Activated T-helper 2 cell treated with anti-CD3 and anti-CD28 coated beads, Interferon-gamma antibody, Interleukin-2, Interleukin-4, amounts not matched to agents 10 μg/mL and 5 μg/mL and 100 μg/mL, durations not matched to agents 14 hours and 24 hours and 36 hours (primary cell): ENCODE measurements at places on chromosomes 1 and 21. TPM values are rescaled to one million over a fixed set of nuclear protein-coding genes. Genes with fewer than 3 reads are reported as not detected.

Gene AADACL3
- not detected in 2 replicates for total RNA-seq

Gene IFFO2
- total RNA-seq, result 48.5 and 49.4 TPM in 2 replicates

Gene HES2
- total RNA-seq, result 0.21 and 0.51 TPM in 2 replicates

Gene CLEC20A
- total RNA-seq, result not detected in 2 replicates

Gene SPRR2F
- total RNA-seq, result not detected in 2 replicates

Gene LRRC7
- not detected in 2 replicates for total RNA-seq

Gene CCDC185
- not detected in 2 replicates for total RNA-seq

Gene IL19
- not detected in 2 replicates for total RNA-seq

Gene GBP6
- total RNA-seq, result not detected in 2 replicates

Gene CD5L
- total RNA-seq, result not detected in 2 replicates

DNA sequence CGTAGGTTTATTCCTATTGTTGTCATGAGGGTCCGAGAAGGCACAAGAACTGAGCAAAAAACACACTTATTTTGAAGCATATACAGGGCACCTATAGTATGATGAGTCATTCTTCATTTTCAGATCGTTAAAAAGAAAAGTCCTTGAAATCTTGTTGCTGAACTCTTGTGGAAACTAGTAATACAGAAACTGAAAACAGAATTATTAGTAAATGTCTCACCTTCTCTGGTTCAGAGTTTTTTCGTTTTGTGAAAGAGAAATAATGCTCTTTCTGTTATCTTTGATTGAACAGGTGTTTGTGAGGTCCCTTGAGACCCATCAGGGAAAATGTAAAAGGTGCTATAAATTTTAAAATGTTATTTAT is 102.0 kb upstream of the COA6 start:
- DNase-seq, result no peak

- no peak for DNase-seq
Measured at GRCh38 chr1:48677306-48678287, 99.1 kb downstream of the BEND5 start.

- DNase-seq, result no peak
Measured at GRCh38 chr1:89695847-89696246, 62.9 kb downstream of the LRRC8C start.

DNA sequence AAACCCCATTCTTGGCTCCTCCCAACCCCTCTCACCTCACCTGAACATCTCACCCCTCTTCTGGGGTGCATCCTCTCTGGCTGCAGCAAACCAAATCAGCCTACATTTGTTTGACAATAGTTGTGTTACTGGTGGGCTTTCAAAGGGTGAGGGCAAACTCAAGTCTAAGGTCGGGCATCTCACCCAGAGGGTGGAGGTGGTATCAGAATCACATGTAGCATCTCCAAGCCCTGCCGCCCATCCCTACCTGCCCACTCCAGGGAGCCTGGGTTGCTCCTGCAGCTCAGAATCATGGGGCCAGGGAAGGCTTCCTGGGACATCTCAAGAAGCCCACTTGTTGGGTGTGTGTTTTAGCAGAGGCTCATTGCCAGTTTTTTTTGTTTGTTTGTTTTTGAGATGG is 35.8 kb downstream of the PGBD5 start:
- no peak for DNase-seq

DNA sequence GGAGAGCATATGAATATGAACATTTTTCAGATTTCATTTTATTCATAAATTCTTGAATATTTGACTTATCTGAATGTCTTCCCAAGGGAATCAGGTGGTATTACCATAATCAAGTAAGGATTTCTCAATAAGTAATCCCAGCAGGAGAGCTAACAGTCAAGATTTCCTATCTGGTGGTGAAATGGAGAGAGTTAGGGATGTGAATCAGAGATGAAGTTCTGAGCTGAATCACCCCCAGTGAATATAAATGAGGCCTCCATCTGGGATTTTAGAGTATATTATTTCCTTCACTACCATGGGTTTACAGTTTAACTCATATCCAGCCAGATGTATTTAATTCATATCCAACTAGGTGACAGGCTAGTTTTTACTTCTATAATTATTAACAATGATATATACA is 61.5 kb upstream of the RGS2 start:
- no peak for DNase-seq

GRCh38 chr1:60911966-60912697 is 170.2 kb upstream of the NFIA start:
- no peak for DNase-seq

GRCh38 chr1:192491804-192492554 is 83.6 kb upstream of the RGS1 start:
- DNase-seq, result no peak

DNA sequence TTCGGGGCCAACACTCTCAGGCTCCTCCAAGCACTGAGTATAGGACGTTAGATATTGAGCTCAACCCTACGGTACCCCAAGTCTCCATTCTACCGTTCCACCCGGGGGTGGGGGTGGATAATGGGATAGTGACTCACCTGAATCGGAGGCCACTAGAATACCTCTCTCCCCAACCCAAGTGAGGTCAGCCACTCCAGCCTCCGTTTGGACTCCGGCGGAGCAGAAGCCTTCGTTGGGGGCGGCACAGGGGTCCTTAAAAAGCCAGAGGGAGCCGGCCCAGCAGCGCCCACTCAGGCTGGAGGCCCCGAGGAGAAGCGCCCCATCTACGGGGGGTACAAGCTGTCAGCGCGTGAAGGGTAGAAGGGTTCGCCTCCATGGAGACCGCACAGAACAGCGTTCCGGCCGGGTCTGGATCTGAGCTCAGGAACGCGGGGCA is 556 bp downstream of the WDR77 start:
- peak; percentile 14 for DNase-seq

GRCh38 chr1:185156288-185156853 is 382 bp downstream of the TRMT1L start:
- no peak for DNase-seq

DNA sequence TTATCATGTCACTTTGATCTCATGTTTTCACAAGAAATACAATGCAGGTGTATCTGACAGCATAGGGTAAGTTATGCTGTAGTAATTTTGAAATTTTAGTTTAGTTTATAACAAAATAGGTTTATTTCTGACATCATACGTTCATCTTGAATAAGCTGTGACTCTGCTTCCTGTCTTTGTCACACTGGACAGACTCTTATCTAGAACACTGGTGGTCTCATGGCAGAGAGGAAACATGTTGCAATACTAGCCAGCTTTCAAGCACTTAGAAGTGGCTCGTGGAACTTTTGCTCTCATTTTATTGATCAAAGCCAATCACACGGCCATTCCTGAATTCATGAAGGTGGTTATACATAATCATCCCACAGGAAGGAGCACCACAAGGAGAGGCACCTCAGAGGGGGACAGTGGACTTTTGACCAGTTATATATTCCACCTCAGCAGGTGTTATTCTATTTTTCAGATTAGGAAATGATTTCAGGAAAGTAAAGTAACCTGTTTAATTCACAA is 46.5 kb downstream of the CYP2J2 start:
- DNase-seq, result no peak

GRCh38 chr1:193322211-193322610 is 135.8 kb upstream of the B3GALT2 start:
- DNase-seq, result no peak

DNA sequence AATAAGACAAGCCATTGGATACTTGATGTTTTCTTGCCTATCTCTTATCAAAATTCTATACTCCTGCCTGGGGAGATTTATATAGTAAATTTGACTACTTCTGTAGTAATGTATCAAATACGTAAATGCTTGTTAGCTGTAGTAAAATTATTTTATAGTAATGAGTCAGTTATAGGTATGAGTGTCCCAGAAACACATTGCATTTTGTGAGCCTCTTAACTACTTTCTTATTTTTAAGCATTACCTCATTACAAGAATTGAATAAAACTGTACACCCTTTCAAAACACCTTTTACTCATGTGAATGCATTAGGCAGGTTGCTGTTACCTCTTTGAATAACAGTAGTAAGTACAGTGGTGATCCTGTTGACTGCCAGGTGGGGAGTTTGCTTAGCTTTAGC is 28.4 kb downstream of the PRRC2C start:
- DNase-seq, result no peak

DNA sequence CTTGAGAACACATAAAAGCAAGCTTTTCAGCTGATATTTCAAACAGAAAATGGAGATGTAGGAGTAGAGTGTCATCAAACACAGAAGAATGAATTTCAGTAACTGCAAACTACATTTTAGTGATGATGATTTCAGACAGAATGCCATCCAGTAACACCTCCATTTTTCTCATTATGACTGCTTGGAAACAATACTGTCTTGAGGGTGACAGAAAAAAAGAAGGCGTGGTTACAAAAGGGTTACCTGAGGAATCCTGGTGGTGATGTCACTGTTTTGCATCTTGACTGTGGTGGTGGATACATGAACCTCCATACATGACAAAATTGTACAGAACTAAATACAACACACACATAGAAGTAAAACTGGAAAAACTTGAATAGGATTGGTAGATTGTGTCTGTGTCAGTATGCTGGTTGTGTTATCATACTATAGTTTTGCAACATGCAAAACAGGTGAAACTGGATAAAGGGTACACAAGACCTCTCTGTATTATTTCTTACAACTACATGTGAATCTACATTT is 375.9 kb downstream of the PTBP2 start:
- no peak for DNase-seq
